ENCODE measurements at places on chromosomes 3 and 15.

DNA sequence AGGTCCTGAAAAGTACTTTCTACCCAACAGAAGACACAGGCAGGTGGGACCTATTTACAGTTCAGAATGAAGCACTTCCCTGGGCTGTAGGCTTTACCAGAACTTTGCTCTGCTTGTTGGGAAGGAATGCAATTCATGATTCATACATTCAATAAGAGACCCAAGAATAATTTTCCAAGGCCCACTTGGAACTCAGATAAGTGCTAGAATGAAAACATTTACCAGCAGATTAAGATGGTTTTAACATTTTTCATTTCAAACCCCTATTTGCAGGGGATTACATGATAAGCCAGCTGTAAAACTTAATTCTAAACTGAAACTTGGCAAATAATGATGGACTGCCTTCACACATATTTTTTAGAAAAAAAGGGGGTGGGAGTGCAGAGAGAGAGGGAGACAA, 417.2 kb downstream of the ERC2 start:
- no peak for DNase-seq

DNA sequence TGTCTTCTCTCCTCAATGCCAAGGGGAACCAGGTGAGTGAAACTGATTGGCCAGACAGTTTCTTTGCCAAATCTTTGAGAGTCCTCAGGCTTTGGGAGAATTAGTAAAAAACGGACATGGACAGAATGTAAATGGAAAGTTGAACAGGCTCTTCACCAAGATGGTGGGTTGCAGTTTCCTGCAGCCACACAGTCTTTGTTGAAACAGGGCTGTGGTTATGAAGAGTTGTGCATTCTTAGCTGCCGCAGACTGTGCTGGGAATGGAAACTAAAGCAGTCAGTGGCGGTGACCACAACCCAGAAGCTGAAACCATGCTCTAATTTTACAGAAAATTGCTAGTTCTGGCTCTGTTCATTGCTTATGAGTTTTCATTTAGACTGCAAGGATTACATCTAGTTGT, 42.1 kb upstream of the TASOR start:
- no peak for DNase-seq

- DNase-seq, result no peak
Measured at GRCh38 chr15:101020451-101020850, 101.3 kb downstream of the LRRK1 start.

DNA sequence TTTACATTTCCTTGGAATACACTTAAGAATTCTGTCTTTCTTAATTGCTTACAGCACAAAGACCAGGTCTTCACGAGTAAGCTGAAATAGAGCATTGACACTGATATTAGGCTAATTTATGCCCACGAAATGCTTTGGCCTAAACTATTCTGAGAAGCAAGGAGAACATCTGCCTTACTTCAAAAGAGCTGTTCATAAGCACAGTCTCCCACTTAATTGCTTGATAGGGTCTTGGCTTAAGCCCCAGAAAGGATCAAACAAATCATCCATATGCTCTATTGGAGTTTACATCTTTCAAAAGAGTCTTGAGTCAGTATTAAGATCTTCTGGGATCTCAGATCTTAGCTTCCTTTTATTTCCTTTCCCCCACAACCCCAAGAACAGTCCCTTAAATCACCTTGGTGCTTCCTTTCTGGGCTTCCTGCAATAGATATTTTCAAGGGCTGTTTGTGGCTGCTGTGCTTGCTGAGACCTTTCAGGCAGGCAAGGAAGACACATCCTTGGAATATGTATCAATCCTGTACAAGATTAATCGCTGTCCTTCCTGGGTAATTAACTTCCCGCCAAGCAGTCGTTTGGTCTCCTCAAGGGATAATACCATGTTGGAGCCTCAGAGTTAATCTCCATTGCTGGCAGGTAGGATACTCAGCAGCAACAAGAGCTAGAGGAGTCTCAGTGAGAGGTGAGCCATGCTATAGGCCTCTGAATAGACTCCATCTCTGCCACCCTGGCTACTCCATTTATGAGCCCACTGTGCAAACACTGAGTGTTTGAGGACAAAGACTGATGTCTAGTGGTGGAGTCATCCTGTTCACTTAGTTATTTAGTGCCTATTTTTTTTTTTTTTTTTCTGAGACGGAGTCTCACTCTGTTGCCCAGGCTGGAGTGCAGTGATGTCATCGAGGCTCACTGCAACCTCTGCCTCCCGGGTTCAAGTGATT, 37.1 kb downstream of the TMEM158 start:
- DNase-seq, result no peak

- peak; percentile 42 for DNase-seq
Measured at GRCh38 chr3:66931699-66932098, 66.4 kb upstream of the KBTBD8 start.

GRCh38 chr15:82933576-82933975, 18.9 kb downstream of the HOMER2 start:
- DNase-seq, result no peak

- peak; percentile 18 for DNase-seq
Measured at GRCh38 chr15:35078221-35078915, 6.7 kb downstream of the NANOGP8 start.

- DNase-seq, result peak; percentile 21
Measured at GRCh38 chr3:159499031-159499793, 489.4 kb upstream of the IL12A start.

DNA sequence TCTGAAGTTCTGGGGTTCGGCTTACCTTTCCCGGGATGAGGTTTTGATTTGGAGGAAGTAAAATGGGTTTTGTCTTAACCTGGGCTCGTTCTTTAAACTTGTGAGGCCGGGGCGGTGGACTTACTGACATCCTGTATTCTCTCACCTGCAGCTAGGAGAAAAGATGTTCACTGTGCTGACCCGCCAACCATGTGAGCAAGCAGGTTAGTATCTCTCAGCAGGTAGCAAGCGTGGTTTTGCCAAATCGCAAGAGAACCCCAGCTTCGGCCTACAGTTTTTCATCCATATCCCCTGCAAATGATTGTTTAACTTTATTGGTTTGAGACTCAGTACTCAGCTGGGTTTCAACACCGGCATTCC, 891 bp downstream of the ENTPD3 start:
- no peak for DNase-seq

DNA sequence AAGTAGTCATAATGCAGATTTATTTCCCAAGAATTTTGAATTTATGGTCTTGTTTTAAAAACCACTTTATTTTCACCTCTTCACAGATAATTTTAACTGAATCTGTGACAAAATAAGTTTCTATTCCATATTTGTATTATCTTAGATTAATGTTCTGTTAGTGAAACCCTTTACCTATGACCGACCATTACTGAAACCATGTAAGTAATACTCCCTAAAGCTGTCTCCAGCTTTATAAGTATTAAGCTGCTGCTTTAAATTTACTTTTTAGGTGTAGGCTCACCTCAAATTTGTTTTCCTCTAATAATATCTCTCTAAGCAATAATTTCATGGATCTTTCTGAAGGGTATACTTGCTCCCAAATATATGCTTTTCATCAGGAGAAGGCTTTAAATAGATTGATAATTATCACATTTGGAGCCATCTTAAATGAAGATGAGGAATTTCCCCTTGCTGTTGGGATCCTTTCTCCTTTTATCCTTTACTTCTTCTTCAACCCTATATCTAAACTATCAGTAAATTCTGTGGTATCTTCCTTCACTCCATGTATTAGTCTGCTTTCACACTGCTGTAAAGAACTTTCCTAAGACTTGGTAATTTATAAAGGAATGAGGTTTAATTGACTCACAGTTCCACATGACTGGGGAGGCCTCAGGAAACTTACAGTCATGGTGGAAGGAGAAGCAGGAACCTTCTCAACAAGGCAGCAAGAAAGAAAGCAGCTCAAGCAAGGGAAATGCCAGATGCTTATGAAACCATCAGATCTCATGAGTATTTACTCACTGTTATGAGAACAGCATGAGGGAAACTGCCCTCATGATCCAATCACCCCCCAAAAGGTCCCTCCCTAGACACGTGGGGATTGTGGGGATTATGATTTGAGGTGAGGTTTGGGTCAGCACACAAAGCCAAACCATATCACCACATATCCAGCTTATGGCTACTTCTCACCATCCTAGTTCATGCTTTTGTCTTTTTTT, 92.3 kb upstream of the P2RY1 start:
- DNase-seq, result no peak

- DNase-seq, result no peak
Measured at GRCh38 chr15:51904931-51905330, 66.6 kb downstream of the LEO1 start.

DNA sequence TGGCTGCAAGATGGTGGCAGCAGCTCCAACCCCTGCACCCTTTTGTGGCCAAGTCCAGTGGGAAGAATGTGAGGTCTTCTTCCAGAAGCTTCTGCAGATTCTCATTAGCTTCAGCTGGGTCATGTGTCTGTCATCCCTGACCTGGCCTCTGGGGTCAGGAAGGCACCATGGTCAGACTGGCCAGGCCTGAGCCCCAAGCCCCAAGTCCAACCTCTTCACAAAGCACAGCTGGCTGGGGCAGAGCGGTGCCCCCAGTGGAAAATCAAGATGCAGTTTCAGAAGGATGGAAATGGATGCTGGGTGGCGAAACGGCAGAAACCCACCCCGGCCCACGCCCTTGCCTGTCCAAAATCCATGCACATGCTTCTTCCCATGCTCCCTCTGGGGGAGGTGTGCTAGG, 15.9 kb upstream of the GATA2 start:
- DNase-seq, result no peak

DNA sequence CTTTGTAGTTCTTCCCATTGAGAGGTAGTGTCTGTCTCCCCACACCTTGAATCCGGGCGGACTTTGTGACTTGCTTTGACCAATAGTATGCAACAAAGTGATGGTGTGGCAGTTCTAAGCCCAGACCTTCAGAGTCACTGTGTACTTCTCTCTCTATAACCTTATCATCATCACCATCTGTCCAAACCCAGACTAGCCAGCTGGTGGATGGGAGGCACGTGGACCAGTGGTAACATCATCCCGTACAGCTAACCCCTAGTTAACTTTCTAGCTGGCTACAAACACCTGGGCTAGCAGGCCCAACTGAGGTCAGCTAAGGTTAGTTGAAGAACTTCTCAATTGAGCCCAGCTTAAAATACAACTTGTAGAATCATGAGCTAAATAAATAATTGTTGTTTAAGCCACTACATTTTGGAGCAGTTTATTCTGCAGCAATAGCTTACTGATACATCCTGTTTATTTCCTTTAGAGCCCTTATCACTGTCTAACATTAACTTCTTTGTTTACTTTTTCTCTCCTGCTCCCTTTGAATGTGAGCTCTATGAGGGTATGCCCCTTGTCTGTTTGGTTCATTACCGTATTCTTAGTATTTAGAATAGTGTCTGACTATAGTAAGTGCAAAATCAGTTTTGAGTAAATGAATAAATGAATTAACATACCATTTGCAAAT, 11.5 kb upstream of the CCR9 start:
- DNase-seq, result no peak

- no peak for DNase-seq
Measured at GRCh38 chr3:8743021-8743601, 9.5 kb downstream of the CAV3 start.

- DNase-seq, result no peak
Measured at GRCh38 chr15:58742022-58742813, 7.3 kb downstream of the ADAM10 start.

DNA sequence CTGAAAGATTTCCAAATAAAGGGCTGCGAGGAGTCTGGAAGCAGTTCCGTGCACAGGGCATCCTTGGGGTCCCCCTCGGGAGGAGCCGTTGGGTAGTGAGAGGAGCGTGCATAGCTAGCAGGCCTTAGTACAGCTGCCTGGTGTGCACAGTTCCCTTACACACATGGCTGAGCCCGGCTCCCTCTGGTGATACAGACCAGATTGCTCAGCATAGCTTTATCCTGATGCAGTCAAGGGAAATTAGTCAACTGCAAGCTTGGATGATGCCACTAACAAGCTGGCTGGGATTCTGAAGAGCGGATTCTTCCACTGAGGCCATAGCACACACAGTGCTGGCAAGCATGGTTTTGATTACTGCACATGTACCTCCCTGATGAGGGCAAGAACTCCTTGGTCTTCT, 349.4 kb downstream of the LRTM1 start:
- peak; percentile 4 for DNase-seq

GRCh38 chr15:89028036-89028435, 60.2 kb upstream of the ABHD2 start:
- no peak for DNase-seq

- DNase-seq, result peak; percentile 75
Measured at GRCh38 chr3:141913150-141913811, 36.8 kb downstream of the ATP1B3 start.

- no peak for DNase-seq
Measured at GRCh38 chr3:44893097-44893496, 18.7 kb downstream of the TGM4 start.

GRCh38 chr15:34116620-34117019, 14.7 kb downstream of the PGBD4 start:
- no peak for DNase-seq

DNA sequence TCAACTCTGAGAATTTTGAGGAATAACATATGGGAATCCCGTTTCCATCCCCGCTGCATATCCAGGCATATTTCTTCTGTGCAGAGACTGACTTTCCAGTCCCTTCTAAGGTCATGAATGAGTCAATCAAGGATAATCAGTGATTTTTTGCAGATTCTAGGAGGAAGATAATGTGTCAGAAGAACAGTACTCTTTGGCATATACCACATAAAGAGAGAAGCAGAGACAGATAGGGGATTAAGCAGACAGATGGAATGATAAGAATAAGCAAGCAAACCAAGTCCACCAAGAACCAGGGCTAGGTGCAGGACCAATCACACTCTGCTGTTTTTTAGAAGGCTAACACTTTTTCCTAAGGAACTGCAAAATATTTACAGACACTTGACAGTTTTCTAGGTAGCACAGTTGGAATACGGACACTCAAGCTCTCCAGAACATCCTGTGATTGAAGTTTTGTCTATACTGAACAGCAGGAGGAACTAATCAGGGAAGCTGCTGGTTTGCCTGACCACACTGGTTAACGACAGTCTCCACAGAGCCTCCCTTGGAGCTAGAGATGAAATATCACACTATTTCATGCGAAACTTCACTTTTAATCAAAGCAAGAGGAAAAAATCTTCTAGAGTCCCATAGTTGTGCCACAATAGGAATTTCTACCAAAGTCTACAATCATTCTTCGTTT, 450.0 kb upstream of the KCNMB2 start:
- no peak for DNase-seq

DNA sequence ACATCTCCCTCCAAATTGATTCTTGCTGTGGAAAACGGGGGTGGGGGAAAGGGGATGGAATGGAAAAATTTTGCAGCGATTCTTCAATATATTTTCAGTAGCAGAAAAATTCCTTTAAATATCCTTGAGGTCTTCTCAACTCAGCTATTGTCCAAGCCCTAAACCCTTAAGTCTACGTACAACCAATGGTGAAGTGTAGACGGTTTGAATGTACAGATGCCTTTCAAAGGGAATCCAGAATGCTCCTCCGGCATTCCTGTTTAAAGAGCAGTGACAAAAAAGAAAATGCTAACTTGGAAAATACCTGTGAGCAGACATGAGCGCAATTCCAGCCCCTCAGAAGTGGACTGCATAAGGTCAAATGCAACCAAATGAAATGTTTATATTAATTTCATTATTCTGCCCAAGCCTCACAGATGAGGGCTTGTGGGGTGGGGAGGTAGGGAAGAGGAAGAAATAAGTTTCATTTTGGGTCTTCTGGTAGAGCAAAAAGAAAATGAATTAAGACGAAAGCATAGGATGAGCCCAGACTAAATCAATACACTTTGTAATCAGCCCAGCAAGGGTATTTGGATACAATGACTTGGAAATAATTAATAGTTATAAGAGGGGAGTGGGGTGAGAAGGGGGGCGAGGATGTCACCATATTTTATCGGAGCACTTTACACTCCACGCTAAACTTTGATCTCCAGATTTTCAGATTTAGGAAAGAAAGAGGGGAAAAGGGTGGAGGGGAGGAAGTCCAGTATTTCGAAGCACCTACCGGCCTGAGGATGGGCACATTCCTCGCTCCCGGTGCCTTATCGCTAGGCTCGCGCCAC, 2.7 kb downstream of the FOXP1 start:
- DNase-seq, result peak; percentile 11
